Inflammatory macrophage treated with lipopolysaccharide for 1 hour (primary cell): ENCODE measurements at places on chromosomes 3 and 15.

DNA sequence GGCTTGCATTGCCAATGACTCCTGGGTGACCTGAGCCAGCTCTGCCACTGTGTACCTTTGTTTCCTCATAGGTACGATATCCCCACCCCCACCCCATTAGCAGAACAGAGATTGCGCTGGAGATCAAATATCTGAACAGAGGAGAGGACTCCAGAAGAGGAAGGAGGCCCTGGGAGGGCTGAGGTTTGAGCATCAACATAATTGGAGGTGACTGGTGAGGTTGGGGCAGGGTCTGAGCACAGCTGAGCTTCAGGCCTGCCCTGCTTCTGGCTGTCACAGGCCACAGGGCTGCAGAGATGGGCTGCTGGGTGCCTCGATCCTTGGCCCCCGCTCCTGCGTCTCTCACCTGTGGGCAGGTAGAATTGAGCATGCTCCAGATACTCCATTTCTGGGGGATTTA lies 21.3 kb upstream of the CACNA2D2 start:
- DNase-seq = no peak

GRCh38 chr3:64859625-64860535 lies 172.1 kb upstream of the ADAMTS9 start:
- DNase-seq = no peak

DNA sequence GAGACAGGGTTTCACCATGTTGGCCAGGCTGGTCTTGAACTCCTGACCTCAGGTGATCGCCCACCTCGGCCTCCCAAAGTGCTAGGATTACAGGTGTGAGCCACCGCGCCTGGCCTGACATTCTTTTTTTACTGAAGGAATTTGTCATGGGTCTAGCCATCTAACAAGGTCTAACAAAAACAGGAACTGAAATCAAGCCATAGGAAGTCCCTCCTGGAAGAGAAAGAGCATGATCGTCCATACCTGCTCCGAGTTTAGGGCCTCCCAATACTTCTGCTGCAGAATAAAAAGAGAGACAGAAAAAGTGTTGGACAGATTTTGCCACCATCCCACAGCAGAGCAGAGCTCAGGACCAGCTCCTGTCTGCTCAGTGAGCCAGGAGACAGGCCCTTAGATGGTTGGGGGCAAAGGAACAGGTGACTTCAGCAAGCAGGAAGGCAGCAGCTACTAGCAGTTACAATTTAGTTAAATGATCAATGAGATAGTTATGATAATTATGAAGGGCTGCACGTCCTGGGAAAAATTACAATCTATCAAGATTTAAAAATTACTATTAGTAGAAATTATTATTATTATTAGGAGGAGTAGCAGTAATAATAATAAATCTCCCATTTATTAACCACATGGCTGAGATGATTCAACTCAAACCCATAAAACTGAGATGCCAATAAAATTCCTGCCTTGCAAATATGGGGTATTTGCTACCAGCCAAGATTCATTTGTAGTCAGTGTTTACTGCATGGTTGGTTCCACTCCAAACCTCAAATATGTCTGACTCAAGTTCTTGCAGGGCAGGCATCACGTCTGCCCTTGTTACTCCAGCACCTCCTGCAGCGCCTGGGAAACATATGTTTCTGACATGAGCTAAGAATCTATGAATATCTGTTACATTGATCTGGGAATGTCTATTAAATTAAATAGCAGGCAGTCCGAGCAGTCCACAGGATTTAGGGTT lies 40.1 kb downstream of the TMEM44 start:
- no peak for DNase-seq

- peak; percentile 16 for DNase-seq
Measured at GRCh38 chr3:31918179-31919150, 62.6 kb downstream of the OSBPL10 start.

DNA sequence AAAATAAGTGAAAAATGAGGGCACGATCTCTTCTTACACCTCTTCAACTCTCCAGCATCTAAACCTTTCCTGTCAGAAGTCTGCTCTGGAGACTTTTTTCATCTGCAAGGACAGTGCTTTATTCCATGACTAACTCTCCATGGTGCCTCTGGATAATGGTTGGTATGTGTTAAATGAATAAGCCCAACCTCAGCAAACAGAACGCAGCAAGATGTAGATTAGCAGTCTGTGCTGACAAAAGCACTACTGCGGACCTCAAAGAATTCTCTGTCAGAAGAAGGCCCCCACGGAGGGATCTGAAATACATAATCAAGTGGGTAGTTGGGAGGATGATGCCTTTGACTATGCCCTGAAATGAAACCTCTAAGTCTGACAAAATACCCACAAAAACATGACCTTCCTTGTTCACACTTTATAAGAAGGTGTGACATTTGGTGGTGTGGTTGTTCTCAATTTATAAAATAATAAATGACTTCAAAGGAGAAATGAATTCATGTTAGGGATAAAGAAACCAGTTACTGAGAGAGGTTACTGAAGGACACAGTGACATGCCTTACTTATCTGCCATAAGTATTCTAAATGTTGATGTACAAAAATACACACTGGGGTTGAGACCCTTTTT lies 43.2 kb upstream of the ADCY5 start:
- DNase-seq = no peak

- no peak for DNase-seq
Measured at GRCh38 chr15:68776477-68777270, 44.0 kb downstream of the ANP32A start.

DNA sequence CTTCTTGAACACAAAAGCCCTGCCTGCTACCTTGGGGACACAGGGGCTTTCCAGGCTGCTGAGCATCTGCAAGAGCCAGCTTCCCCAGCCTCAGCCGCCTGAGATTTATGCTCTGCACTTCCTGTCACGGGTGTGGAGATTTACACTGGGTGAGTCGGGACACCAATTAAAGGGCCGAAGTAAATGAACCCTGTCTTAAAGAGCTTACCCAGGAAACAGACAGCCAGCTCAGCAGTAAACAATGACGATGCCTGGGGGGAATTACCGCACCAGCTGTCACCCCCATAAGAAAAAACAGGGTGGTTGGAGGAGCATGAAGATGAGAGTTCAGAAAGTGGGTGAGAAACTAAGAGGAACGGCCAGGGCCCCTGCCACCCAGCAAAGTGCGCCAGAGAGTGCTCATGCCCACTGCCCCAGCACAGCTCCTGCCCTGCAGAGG lies 37.5 kb upstream of the IQSEC1 start:
- no peak for DNase-seq

DNA sequence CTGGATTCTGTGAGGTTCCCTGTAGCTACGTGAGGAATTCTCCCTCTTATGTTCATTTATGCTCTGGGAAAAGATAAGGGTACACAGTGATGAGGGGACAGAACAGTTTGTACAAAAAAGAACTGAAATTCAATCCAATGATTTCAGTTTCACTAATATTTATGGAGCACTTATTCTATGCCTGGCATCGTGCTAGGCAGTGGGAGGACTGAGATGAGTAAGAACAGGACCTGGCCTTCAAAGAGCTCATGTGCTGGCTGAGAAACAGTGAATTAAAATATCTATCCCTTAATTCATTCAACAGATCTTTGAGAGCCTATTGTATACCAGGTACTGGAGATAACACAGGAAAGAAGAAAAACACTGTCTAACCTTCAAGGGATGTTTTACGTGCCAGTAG lies 22.2 kb downstream of the SSR3 start:
- no peak for DNase-seq

DNA sequence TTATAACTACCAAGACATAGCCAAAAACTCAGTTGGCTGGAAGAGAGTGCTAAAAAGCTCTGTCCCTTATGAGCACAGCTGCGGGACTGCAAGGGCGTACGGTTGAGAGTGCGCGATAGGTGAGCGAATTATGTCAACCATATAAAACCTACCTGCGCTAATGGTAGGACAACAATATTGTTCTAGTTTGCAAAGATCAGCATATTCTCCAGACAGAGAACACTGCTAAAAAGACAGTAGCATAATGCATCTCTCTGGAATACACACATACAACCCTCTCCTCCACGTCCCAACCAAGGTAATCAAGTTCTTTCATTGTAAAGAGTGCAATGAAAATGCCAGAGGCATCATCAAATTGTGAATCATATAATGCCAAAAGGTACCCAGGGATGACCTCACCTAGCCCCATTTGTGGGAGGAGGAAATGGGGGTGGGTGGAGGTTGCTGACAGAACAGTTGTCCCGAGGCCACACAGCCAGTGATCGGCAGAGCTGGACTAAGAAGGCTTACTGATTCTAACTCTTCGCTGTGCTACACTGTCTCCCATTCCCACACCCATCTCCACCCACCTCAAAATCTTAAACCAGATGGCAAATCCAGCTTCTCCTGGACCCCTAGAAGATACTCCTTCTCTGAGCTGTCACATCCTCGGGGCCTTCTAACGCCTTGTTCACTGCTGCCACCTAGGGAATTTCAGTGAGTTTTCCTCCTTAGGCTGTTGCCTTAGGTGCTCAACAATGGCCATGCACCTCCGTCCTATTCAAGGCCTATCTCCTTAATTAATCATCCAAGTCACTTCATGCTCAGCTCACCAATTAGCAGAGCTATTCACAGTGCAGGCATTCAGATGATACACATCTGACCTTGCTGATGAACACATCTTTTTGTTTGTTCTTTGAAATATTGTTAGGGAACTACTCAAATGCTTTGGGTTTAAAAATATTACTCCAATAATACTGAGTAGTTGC lies 60.7 kb downstream of the RPL22L1 start:
- DNase-seq = peak; percentile 4

GRCh38 chr3:13874891-13875290 lies 5.0 kb downstream of the WNT7A start:
- no peak for DNase-seq

GRCh38 chr15:95470529-95470928 lies 860.0 kb upstream of the NR2F2 start:
- DNase-seq = no peak

DNA sequence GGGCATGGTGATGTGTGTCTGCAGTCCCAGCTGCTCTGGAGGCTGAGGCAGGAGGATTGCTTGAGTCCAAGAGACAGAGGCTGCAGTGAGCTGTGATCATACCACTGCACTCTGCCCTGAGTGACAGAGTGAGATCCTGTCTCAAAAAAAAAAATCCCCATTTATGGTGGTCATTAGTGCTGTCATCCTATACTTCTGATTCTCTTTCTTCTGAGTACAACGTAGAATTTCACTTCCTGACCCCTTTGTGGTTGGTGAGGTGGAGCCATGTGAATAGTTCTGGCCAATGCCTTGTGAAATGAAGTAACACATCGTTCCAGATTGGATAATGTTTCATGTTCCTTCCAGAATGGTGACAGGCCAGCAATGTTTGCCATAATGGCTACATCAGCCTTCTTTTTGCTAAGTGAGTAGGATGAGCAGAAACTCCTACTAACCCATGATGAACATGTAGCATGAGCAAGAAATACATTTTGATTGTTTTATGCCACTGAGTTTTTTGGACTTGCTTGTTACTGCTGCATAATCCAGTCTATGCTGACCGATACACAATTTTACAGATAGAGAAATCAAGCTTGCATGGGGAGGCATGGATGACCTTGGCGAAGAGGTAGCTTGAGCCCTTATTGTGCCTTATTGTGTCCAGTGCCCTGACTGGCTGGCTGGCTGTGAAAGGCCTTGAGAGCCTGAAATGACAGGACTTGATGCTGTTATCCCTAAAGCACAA lies 30.9 kb upstream of the TLE3 start:
- no peak for DNase-seq

GRCh38 chr3:53188720-53189119 lies 27.7 kb downstream of the PRKCD start:
- DNase-seq = no peak

DNA sequence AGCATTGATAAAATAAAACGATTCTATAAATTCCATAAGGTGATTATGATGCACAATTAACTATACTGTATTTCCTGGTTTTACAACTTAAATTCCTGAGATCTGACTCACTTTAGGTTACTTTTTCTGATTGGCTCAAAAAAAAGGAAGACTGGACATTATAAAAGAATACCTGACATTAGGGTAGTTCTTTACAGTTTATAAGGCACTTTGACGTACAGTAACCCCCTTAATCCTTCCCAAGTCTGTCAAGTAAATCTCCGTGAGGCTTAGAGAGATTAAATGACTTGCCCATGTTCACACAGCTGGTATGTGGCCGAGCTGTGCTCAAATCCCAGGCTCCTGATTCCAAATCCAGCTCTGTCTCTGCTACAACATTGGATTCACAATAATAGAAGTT lies 1.0 kb upstream of the SLTM start:
- DNase-seq = no peak

DNA sequence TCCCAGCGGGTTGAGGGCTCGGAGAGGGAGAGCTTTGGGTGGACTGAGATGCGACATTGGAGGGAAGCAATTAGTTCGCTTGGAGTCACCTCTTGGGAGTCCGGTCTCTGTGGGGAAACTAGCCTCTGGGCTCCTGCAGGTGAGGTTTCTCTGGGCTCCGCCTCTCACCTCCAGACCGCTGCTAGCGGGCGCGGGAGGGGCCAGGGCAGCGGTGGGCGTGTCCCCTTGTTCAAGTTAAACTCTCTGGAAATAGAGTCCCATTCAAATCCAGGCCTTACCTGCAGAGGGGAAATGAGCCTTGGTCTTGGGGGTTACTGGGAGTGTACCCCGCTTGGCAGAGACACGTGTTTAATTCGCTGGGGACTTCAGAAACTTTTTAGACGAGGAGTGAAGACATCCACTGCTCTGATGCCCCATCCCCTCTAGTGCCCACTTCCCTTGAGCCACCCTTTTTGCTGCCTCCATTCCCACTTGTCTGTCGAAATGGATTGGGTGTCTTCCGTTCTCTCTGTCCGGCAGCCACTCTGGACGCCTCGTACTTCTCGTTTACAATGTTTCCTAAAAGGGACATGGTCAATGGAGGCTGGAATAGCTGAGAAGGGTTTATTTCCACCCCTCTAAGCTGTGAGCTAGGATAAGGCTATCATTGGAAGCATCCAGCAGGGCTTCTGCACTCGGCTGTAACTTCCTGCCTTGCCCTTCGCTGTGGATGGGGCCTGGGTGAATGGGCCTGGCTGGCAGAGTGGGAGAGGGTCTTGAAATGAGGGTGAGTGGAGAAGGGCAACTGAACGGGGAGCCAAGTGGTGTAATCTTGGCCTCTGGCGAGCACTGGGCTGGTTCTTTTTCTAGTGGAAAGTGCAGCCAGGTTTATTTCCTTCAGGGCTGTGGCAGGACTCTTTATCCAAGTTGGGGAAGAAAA lies 1.1 kb downstream of the MITF start:
- DNase-seq = no peak

DNA sequence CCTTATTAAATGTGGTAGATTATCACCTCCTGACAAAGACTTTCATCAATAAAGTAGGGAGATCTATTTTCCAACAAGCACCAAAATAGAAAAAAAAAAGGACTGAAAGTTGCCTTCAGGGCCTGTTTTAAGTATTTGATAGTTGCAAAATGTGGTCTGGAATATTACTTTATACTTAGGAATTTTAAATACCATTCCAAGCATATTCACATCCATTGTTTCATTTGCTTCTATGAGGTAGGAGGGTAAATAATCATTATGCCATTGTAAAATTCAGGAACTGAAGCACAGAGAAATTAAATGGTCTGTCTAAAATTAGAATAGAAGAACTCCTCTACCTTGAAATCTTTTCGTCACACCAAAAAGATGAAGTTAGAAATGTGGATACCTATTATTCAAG lies 110.0 kb downstream of the TMCC1 start:
- DNase-seq = no peak

DNA sequence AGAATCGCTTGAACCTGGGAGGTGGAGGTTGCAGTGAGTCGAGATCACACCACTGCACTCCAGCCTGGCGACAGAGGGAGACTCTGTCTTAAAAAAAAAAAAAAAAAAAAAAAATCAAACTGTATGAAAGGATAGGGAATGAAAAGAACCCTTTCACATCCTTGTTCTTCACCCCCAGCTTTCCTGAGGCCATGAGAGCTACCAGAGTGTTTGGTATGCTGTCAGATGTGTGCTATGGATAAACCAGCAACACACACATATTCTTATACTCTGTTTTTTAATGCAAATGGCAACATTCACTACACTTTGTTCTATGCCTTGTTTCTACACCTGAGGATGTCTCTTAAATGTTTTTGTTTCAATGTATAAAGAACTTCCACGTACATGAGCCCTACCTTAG lies 33.5 kb downstream of the RPL22L1 start:
- no peak for DNase-seq
